Dermis microvascular lymphatic vessel endothelial cell (primary cell): ENCODE measurements at places on chromosomes 2 and 18.

- DNase-seq: no peak
Measured at GRCh38 chr2:128654408-128654807, 335.7 kb upstream of the HS6ST1 start.

- DNase-seq: no peak
Measured at GRCh38 chr2:26123426-26123825, 49.5 kb upstream of the GAREM2 start.

- DNase-seq: no peak
Measured at GRCh38 chr2:130156624-130157004, 11.7 kb upstream of the CCDC74B start.

DNA sequence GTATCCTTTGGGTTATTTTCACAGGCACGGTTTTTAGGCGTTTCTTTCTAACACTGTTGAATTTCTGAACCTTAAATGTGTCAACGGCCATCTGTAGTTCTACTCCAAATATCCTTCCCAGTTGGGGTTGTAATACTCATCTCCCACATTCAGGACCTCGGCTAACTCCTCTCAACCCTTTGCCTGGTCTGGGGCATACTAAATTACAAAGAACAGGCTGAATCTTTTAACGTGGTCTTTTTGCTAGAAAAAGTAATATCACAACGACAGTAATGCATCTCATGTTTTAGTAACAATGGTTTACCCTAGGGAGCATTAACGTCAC is 2.1 kb downstream of the RPRM start:
- no peak for DNase-seq

DNA sequence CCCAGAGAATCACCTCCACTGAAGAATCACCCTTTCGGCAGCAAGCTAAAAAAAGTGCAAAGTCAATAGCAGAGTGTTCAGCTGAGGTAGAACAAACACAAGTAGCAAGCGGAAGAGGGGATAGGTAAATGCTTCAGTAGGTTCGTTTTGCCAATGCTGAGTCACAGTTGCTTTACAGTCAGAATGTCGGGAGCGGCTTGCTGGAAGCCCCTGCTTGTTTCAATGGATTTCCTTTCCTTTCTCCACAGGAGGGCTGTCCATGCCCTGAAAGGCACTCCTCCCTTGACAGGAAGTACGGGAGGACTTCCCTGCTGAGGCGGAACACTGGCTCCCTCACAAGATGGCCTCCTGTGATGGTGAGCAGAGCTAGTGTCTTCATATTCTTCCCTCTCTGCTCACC is 146.2 kb upstream of the LYPD1 start:
- no peak for DNase-seq

- no peak for DNase-seq
Measured at GRCh38 chr18:60984510-60984909, 348.7 kb upstream of the CDH20 start.

DNA sequence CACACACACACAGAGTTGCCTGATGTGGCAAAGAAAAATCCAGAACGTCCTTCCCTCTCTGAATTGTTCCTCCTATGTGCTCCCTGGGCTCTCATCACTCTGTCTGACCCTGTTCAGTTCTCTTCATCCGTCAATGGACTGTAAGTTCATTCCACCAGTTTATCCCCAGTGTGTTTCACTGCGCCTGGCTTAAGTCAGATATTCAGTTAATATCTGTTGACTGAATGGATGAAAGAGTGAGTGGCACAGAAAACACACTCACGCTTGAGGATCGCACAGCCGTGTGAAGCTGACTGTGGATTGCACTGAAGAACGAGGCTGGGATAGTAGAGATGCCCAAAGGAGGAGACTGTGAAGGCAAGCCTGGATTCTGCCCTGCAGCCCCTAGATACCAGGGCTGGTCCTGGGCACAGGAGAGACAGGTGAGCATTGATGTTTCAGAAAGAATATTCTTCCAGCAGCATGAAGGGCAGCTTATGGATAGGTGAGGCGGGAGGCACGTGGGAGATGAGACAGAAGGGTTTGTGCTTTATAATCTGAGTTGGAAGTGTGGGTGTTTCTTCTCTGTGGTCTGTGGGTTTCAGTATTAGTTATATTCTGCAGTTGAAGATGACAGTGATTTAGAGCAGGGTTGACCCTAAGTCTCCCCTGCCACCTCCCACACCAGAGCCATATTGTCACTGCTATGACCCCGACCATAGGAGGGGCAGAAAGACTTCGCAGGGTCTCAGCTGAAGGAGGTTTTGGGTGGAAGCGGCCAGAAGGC is 129.9 kb downstream of the SOCS6 start:
- no peak for DNase-seq

- no peak for DNase-seq
Measured at GRCh38 chr2:104862058-104862941, 8.4 kb downstream of the POU3F3 start.

DNA sequence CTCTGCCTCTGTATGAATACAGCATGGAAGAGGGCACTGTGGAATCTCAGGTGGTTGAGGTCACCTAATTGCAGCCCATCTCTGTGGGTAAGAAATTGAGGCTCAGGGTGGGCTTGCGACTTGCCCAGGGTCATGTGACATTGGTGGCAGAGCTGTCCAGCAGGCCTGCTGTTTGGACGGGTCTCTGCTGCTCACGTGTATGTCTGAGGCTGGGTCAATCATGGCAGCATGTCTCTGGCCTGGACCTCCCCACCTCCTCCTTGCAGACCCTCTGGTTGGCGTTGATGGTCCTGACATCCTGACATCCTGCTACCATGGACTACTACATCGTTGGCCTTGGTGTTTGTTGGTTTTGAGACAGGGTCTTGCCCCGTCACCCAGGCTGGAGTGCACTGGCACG is 64.3 kb upstream of the HPCAL1 start:
- DNase-seq: no peak

- no peak for DNase-seq
Measured at GRCh38 chr2:174585657-174586252, 11.8 kb downstream of the WIPF1 start.

- no peak for DNase-seq
Measured at GRCh38 chr2:151523850-151524249, 114.1 kb downstream of the RIF1 start.

DNA sequence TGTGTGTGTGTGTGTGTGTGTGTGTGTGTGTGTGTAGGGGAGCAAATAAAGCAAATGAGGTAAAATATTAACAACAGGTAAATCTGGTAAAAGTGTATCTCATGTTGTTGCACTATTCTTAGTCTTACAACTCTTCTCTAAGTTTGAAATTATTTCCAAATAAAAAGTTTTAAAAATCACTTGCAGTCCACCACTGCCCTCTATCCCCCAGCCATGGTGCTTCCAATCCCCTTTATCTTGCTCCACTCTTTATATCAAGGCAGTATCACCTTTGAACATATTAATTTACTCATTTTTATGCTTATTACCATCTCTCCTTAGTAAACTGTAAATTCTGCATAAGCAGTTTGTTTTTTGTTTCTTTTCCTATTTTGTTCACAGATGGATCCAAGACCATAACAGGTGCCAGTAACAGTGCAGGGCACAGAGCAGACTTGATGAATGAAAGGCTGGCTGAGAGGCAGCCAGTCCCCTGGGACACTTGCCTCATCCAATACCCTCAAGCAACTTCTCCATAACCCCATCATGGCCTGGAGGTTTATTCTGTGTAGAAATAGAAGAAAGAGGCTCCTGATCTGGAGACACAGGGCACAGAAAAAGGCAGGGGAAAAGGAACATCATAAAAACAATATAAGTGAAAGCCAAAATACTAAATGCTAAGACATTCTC is 67.6 kb downstream of the LDAH start:
- peak; percentile 16 for DNase-seq

- DNase-seq: no peak
Measured at GRCh38 chr2:44143701-44144100, 25.0 kb upstream of the PPM1B start.

GRCh38 chr2:37659723-37660122 is 11.7 kb downstream of the CDC42EP3 start:
- DNase-seq: no peak

GRCh38 chr2:224659714-224660113 is 56.5 kb downstream of the CCDC195 start:
- no peak for DNase-seq

- no peak for DNase-seq
Measured at GRCh38 chr2:164439235-164439634, 182.0 kb downstream of the GRB14 start.

GRCh38 chr2:195793881-195794280 is 136.9 kb downstream of the SLC39A10 start:
- DNase-seq: no peak

- no peak for DNase-seq
Measured at GRCh38 chr2:51953931-51954330, 922.0 kb upstream of the NRXN1 start.

DNA sequence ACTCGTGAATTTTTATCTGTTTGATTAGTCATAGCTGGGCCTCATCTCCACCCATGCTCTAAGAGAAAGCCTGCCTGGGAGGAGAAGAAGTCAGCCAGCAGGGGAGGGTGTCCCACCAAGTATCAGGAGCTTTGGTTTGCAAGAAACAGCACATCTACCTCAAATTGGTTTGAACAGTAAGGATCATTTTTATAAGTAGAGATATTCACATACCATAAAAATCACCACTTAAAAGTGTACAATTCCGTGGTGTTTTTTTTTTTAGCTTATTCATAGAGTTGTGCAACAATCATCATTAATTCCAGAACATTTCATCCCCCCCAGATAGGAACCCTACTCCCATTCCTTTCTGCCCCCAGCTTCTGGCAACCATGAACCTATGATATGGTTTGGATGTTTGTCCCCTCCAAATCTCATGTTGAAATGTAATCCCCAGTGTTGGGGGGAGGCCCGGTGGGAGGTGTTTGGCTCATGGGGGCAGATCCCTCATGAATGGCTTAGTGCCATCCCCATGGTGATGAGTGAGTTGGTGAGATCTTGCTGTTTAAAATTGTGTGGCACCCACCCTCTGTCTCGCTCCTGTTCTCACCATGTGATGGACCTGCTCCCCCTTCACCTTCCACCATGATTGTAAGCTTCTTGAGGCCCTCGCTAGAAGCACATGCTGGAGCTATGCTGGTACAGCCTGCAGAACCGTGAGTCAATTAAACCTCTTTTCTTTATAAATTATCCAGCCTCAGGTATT is 36.2 kb upstream of the HS6ST1 start:
- DNase-seq: no peak

DNA sequence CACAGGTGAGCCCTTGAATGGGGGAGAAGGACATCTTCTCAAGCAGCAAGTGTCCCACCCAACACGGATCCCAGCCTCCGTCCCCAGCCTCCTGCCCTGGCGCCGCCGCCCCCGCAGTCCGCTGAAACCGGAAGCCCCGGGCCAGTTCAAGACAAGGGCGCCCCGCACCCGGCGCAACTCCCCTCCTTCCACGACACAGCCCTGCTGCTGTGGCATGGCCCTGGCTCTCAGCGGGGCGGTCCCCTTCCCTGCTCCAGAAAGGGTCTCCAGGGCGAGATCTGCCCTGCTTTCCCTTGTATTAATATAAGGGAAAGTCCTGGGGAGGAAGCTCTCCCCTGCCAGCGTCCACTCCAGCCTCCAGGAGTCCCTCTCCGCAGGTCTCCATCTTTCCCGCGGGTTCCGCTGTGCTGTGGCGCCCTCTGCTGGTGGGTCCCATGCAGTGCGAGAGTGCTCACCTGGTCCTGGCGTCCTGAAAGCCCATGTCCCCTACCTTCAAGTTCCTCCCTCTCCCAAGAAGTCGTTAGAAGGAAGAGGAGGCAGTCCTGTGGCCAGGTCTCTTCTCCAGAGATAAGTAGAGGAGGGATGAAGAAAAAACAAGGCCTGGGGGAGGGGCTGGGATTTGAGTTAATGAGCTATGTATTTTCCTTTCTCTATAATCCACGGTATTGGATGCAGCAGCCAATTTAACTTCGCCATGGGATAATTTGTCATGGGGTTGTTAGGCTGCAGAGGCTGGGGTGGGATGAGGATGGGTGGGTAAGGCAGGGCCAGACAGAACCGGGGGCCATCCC is 176.0 kb downstream of the SMAD2 start:
- no peak for DNase-seq

DNA sequence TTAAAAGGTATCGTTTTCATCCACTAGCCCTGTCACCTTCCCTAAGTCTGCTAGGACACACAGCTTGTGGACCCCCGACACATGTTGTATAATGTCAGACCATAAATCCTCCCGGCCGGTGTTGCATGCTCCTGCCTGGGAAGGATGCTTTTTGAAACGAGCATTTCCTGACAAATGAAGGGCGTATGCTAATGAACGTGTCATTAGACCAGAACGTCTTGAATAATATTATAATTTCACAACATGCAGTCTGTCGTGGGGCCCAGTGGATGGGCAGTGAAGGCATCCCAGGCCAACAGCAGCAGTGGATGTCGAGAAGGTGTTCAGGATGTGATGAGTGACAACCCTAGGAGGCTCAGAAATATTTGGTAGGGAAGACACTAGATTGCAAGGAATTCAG is 7.5 kb downstream of the CHRNA1 start:
- DNase-seq: no peak

DNA sequence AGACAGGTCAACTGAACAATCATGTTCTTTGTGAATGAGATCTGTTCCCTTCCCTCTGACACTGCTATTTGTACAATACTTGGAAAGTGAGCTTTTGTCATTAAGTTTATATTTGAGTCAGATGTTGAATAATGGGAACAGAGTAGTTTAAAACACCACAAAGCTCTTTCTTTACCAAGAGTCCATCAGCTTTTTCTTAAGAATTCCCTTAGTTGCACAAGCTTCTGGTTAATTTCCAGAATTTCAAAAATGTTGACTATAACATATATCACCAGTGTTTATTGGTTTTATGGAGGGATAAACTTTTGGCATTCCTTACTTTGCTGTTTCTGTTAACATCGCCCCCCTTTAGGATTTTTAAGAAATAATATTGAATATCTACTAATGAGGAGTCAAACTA is 403.7 kb downstream of the CCDC85A start:
- no peak for DNase-seq

GRCh38 chr2:71524476-71524875 is 71.1 kb downstream of the DYSF start:
- no peak for DNase-seq

- no peak for DNase-seq
Measured at GRCh38 chr18:1846640-1847039, 724.7 kb downstream of the METTL4 start.

- DNase-seq: no peak
Measured at GRCh38 chr2:241011751-241012510, 13.5 kb downstream of the SNED1 start.

DNA sequence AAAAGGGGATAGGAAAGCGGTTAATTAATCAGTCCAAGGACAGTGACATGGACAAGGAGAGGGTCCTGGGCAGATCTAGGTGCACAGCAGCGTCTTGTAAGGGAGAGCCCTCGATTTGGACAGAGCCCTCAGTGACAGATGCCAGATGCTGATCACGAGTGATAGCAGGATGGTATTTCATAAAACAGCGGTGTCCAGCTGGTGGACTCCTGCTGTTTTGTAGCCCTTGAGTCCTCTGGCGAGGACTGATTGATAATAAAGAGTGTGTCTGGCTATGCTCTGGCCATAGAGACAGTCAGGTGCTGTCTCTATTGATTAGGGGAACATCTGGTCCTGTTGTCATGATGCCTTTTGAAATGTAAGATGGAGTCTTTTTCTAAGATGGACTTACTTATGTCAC is 180.7 kb downstream of the NCK2 start:
- no peak for DNase-seq

DNA sequence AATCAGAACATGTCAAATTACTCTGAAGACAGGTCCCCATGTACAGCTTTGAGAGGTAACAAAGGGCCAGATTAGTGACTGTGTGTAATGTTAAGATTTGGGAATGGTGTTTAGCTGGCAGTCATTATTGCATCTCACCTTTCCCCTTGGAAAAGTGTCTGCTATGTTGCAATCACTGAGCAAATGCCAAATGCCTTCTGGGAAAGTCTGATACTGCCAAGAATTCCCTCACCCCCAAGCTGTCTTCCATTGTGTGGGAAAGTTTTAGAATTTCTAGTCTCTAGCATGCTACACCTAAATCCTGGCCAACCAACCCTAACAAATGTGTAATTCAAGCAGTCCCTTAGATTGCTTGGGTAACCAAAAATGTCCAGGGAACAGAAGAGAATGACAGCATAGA is 13.6 kb upstream of the PELI1 start:
- no peak for DNase-seq
